ENCODE measurements at places on chromosomes 4 and X. TPM values are rescaled to one million over a fixed set of nuclear protein-coding genes. Genes with fewer than 3 reads are reported as not detected.

ADH1A gene
- total RNA-seq = not detected

DNA sequence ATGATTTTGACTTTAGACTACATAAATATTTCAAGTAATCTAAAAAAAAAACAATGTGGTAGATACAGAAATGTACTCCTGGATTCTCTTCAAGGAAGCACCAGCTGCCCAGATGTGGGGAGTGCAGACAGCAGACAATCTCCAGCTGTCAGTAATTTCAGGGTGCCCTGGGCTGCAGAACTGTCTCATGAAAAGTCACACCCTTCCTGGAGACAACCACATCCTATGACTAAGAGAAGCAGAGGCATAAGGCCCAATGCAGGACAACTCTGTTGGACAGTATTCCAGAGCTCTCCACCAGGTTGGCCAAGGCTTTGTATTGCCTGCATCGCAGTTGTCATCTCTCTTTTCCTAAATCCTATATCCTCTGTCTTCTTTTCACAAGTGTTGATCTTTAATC is 34.4 kb upstream of the BLTP1 start:
- DNase-seq = peak; percentile 30

DNA sequence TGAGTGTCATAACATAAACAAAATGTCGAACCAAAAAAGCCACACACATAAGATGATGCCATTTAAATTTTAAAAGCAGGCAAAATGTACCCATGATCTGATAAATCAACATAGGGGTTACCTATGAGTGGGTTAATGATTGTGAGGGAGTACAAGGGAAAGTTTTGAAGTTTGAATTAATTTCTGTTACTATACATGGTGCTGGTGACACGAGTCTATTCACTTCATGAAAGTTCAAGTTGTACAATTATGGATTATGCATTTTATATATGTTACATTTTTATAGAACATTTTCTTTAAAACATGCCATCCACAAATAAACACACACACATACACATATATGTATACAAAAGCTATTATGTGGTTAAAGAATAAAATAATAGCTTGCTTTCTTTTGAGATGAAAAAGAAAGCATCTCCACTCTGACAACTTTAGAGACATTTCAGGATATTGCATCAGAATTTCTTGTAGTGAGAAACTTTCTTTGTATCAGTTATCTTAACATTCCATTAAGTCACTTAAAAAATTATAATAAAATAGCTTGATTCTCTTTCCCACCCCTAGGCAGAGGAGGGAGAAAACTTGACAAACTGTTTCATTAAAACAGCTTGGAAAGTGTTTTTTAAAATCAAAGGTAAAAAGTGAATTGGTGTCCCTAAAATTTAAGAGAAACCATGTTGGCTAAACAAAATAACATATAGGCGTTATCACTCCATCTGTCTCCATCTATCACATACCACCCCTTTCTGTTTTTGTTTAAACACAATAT is 891.8 kb upstream of the NDST4 start:
- no peak for DNase-seq

ADGRL3 gene
- not detected for total RNA-seq

DNA sequence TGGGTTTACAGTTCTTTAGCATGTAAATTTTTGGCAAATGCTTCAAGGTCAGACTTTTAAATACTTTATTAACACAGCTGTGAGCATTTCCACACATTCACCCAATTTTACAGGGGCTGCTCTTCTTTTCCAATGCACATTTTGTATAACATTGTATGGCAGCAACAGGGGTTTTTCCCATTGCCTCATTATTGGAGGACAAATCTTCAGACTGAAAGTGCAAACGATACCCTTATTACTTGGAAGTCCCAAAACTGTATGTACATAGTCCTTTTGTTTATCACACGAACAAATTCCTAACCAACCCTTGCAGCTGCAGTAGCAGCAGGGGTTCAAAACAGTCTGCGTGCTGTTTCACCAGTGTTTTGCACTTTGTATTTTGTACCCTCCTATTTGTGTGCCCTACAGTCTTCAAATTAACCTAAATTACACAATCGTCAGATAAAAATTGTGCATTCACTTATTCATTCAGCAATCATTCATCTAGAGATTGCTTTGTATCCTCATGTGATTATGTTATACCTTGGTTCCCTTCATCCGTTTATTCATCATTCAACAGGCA is 330.7 kb upstream of the RASGEF1B start:
- DNase-seq = no peak

All from activated CD8-positive, alpha-beta T cell treated with anti-CD3 and anti-CD28 coated beads, Interleukin-2, amount 10 ng/mL, durations not matched to agents 7 days and 5 days (primary cell).